NCI-H2029 (cell line): ENCODE measurements at places on chromosomes 4 and X.

- DNase-seq: no peak
Observed at GRCh38 chr4:7854697-7855370, 84.8 kb downstream of the AFAP1 start.

DNA sequence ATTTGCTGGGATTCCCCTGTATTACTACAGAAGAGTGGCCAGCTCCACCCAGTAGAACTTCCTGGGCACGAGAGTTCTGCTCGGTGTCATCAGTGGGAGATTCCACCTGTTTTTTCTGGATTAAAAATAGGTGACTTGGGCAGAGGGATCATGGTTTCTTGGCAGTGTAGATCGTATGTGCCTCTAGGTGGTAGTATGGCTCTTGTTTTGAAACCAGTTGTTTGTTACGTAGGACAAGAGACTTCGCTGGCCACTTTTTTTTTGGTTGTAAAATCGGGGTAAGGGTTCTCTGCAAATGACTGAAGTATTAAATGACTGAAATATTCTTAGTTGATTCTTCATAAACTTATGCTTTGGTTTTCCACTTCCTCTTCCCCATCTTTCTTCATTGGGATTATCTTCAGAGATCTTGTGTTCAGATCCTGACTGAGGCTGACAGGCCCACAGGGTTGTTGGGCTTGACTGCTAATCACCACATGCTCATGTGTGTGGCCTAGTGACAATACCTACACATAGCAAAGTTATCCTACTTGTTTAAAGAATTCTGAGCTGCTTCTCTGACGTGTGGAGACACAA is 43.8 kb upstream of the WDR1 start:
- DNase-seq: no peak

GRCh38 chr4:4308800-4309441 is 18.9 kb downstream of the ZBTB49 start:
- no peak for DNase-seq

DNA sequence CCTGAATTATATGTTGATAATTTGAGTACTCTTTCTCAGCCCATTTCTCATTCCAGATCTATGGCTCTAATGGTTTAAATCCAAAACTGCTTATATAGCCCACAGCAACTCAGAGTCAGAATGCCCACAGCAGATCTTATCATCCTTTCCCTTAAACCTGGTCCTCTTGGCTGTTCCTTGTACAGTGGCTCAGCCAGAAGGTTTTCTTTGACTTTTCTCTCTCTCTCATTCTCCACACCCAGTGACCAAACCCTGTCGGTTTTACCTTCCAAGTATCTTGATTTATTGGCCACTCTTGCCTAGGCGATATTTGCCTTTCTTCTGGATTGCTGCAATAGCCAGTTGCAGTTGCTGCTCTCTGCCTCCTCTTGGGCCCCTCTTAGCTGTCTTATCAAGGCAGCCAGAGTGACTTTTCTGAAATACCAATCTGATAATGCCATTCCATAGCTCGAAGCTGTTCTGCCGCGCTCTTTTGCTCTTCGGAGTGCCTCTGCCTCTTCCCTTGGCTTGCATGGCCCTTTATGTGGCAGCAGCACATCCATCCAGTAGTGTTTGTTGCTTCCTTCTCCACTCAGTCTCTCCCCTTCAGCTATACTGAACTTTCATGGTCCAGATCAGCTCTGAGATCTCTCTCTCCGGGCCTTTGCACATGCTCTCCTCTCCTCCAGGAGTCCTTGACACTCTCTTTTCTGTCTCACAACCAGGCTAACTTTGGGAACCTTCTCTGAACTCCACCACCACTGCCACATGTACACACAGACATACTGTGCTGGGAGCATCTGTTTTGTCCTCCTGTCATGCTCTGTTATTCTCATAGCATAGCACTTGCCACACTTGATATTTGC is 11.8 kb downstream of the GAB1 start:
- no peak for DNase-seq

- no peak for DNase-seq
Observed at GRCh38 chr4:165177725-165178666, 29.4 kb upstream of the KLHL2 start.

GRCh38 chr4:54525602-54526001 is 132.2 kb upstream of the KIT start:
- no peak for DNase-seq

- no peak for DNase-seq
Observed at GRCh38 chr4:169707958-169708643, 49.6 kb downstream of the HPF1 start.

- DNase-seq: no peak
Observed at GRCh38 chr4:106676173-106676921, 307.8 kb upstream of the GIMD1 start.
